HT1080 (cell line): ENCODE measurements at places on chromosomes 13 and 19.

DNA sequence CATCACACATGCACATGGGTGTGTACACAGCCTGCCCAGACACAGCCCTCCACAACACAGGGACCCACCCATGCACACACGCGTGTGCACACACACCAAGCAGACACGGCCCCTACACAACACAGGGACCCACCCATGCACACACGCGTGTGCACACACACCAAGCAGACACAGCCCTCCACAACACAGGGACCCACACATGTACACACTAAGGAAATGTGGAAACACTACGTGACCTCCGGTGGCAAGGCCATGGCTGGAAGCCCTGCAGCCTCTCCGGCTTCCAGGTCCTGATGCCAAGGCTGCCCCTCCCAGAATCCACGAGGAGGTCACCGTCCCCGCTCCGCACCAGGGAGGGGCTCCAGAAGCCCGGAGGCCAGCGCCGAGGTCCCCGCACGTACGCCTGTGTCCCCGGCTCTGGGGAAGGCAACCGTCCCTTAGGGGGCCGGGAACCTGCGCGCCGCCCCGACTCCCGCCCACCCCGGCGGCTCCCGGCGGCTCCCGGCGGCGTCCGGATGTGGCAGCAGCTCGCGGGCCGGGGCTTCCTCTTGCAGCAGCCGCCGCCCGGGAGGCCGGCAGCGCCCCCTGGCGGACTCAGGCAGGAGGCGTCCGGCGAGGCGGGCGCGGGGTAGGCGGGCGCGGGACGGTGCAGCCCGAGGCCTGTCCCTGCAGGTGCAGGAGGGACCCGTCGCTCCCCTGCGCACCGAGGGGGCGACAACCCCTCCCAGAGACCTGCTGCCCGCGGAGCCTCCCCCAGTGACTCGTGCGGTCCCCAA lies 29.8 kb upstream of the GRTP1 start:
- DNase-seq = peak; percentile 71

DNA sequence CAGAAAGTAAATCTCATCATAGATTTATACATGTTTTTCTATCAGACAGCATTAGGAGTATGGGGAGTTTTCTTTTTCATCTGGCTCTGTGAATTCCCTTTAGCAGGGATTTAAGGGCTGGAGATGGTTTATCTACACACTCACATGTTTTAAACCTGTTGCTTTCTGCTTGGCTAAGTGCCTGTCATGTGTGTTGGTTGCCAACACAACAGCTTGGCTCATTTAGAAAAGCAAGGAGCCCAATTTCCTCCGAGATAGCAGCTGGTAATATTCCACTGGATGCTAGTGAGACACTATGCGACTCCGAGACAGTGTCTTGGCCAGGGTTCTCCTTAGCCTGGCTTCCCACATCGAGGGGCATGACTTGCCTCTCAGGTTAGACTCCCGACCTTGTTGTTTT lies 83.3 kb downstream of the KLF5 start:
- DNase-seq = no peak

DNA sequence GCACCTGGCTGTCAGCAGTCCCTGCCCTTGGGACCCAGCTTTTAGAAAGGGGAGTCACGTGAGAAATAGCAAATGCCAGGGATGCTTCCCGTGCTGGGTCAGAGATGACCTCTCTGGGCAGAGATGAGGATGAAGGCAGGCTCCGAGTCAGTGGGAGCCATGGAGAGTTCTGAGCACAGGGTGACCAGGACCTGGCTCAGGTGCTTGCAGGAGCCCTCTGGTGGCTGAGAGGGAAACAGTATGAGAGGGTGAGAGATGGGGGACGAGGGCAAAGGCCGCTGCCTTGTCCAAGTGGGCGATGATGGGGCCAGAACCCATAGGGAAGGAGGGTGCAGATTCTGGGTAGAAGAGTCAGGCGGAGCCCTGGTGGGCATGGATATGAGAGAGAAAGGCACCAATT lies 15.8 kb downstream of the TMED1 start:
- DNase-seq = no peak

- DNase-seq = no peak
These were observed 330.2 kb downstream of the DNAJC15 start for GRCh38 chr13:43353631-43354030.

GRCh38 chr13:19089315-19089714 lies 92.3 kb downstream of the TUBA3C start:
- DNase-seq = no peak

DNA sequence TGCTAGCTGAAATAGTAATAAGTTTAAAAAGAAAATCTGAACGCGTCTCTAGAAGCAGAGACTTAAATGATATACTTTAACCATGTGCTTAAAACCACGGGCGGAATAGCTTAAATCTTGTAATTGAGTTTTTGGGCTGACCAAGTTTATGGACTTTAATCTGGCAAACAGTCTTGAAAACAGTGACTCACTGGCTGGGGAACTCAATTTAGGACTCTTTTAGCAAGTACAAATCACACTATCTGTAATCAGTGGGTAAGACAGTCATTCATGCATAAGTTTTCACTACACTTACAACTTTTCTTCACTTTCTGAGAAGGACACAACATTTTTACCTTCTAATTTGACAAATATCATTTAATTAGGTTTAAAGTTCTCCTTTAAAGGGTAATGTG lies 26.8 kb downstream of the ZNF627 start:
- DNase-seq = no peak

DNA sequence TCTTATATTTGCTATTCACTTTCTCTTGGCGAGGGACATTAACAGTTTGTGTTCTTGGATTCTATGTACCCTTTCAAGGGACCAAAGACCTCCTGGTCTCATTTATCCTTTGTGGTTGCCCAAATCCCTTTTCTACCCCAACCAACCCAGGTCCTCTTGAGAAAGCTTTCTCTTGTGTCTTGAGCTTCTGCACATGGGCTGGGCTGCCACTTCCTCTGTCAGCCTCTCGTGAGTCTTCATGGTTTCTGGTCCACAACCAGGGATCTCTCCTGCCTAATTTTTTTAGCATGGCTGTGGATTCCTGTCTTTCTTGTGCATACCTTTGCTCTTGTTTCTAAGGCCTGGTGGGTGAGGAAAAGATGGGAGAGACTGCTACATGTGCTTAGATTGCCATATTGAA lies 14.9 kb downstream of the TIMM13 start:
- no peak for DNase-seq

- peak; percentile 80 for DNase-seq
These were observed 49.9 kb downstream of the KCTD12 start for GRCh38 chr13:76836311-76836710.

DNA sequence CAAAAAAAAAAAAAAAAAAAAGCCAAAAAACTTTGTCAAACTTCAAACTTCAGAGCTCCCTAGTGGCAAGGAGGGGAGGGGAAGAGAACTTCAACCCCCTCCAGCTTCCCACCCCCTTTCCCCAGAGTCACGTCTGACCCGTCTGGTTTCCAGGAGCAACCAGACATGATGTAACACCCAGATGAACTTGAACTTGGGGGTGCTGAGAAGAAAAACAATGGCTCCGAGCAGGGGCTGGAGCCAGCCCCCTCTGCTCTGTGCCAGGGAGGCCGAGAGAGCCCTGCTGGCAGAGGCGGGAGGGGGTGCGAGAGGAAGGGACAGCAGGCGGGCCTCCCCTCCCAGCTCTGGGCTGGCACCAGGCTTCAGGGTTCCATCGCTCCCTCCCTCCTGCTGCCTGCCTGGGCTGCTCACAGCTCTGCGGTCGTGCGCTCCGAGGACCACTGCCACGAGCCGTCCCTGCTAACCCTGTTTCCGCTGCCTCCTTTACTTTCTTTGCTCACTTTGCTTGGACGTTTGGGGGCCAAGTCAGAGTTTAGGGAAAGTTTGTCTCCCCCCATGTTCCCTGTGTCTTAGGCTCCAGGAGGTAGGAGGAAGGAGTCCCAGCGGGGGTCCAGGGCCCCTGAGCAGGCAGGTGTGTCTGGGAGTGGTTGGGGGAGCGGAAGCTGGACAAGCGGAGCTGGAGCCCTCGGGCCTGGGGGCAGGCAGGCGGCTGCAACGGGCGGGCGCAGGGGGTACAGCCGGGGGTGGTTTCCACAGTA lies 11.1 kb downstream of the LYL1 start:
- DNase-seq = no peak

DNA sequence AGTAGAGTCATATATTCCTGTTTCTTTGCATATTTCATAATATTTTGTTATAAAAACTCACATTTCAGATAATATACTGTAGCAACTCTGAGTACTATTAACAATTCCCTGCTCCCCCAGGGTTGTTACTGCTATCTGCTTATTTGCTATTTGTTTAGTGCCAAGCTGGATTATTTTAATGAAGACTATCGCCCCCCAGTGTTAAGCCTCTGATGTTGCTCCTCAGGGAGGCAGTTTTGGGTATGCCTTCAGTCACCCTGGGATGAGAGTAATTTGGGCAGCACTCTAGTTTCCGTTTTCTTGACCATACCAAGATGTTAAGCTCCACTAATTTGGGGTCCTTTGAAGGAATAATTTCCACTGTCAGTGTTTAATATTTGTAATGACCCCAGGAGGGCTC lies 46.0 kb downstream of the MICU2 start:
- DNase-seq = peak; percentile 20

GRCh38 chr13:27792393-27793218 lies at the start of gene GSX1:
TSS of gene GSX1 (plus strand) at chr13:27792483. CDS start at chr13:27792691, 208 bp downstream.
- peak; percentile 34 for DNase-seq

GRCh38 chr19:8367327-8368001 lies 3.5 kb downstream of the ANGPTL4 start:
- peak; percentile 94 for DNase-seq

- no peak for DNase-seq
These were observed 13.7 kb downstream of the RNASEH2B start for GRCh38 chr13:50923272-50923671.

DNA sequence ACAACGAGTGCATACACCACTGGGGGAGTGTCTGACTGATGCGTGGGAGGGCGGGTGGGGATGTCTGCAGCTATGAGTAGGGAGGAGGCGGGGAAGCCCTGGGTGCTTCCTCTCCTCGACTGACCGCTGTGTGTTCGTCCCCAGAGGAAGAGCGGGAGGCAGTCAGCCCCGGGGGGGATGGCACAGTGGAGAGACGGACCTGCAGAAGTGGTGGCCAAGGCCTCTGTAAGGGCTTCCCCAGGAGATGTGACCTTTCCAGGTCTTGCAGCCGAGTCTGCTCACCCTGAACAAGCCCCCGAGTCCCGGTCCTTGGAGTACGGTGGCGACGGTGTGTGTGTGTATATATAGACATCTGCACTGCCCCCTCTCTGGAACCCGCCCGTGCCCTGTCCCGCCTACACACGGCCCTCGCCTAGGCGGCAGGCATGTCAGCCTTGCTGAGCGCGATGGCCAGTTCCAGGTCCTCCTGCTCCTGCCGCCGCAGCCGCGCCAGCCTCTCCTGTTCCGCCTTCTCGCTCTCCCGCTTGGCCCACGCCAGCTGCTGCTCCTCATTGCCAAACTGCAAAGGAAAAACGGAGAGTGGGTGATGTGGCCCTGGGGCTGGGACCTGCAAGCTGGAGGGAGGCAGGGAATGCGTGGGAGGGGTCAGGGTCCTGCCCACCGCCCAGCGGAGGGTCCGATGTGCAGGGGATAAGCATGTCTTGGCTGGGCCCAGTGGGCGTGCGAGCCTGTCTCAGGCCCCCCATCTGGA lies 30.8 kb downstream of the KLF2 start:
- no peak for DNase-seq

GRCh38 chr13:72960541-72960940 lies 98.3 kb upstream of the KLF5 start:
- DNase-seq = no peak

DNA sequence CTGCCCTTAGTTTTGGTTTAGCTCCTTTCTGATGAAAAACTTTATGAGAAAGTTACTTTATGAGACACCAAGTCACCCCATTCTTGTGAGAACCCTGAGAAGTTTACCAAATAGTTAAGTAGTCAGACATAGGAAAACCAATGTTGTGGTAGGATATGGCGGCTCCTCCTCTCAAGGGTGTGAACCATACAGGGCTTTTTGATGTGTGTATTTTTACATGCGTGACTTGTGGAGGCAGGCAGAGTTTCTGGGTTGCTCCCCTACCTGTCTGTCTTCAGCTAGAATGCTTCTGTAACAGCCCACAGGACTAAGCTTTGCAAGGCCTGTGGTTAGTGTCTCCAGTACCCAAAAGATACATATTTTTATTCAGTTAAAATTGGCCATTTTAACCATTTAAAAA lies 18.3 kb downstream of the UBAC2 start:
- no peak for DNase-seq

GRCh38 chr13:82165396-82166174 lies 1716.7 kb downstream of the SLITRK1 start:
- no peak for DNase-seq

DNA sequence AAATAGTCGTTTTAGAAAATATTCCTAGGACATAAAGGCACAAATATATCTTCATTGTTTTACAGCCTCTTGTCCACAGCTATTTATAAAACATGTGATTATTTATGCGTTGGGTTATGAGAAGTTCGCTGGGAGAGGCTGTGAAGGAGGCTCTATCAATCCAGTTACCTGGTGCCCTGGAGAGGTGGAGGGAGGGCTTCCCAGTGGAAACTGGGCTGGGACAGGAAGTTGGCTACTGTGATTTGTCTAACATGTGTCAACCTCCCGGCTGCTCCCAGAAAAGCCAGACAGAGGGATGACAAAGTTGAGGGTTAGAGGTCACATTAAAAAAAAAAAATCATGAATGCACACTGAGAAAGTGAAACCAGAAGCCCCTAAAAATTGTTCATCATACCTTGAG lies 346.5 kb downstream of the ZNF536 start:
- DNase-seq = no peak

DNA sequence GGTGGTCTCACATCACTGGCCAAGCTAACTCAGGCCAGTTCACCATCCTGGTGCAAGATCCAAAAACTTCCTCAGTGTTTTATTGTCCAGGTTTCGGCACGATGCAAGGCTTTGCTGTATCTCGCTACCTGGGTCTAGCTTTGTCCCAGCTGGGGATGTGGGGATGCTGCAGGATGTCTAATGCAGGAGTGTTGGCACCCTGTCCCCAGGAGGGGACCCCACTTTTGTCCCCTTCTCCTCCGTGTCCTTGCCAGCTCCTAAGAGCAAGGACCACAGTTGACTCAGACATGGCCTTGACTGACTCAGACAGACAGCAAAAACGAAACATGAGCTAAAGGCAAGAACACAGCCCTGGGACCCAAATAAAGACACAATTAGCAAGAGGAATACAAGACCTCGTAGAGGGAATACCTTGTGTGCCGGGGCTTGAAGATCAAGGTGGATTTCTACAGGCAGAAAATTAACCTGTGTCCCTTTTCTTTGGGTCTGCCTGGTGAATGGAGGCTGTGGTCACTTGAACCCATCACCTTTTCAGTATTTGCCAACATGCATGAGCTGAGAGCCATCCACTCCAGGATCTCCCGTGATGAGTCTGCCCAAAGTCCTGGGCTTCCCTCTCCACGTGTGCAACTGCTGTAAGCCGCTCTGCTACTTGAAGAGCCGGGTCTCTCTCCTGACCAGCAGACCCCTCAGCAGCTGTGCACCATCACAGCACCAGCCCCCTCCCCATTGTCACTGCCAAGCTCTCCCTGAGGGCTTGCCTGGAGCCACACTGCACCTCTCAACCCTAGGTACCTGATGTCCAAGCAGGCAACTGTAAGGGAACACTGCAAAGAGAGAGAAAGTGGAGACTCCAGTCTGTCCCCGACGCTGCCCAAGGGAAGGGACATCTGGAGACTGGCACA lies 149.5 kb upstream of the ZNF507 start:
- DNase-seq = no peak

- peak; percentile 12 for DNase-seq
These were observed 2832.4 kb downstream of the PCDH9 start for GRCh38 chr13:64397701-64398100.
